ENCODE measurements at places on chromosomes 2 and 18.
A peak's percentile ranks its signal among the peaks of the same experiment; 100 is the strongest.

GRCh38 chr2:77746780-77747179 is 224.6 kb upstream of the LRRTM4 start:
- DNase-seq = no peak

DNA sequence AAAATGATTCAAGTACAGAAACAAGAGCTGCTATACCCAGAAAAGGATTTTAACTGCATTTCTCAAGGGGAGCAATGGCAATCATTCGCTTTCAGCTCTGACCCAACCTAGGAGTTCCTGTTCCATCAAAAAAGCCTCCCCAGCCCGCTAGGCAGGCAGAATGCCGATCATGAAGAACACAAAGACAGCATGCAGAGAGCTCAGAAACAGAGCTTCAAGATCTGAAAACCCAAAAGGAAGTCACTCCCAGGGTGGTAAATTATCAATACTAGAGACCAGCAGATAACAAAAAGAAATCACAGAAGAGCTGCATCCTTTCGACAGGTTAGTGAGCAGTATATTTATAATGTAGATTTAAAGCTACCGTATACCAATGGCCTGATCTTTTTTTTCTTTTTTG is 84.8 kb upstream of the CRIM1 start:
- DNase-seq = no peak

DNA sequence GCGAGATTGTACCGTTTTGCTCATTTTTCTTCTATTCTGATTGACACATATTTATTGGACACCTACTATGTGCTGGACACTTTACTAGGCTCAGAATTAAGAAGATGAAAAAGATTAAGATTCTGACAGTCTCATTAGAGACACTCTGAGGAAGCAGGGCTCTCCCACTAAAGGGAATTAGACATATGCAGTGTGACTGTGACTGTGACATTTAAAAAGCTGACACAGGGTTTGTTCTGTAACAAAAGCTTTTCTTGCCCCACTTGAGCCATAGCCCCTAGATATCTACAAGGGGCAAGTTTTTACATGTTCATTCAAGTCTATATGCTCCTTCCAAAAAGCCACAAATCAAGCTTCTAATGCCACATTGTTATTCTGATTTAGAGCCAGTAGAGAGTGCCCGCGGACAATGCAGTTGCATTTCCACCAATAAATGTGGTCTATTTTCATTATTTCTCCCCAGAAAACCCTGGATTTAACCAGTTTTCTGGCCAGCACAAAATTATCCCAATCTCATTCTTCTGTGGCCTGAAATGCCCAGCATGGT is 9.8 kb downstream of the ARHGAP25 start:
- peak; percentile 7 for DNase-seq

DNA sequence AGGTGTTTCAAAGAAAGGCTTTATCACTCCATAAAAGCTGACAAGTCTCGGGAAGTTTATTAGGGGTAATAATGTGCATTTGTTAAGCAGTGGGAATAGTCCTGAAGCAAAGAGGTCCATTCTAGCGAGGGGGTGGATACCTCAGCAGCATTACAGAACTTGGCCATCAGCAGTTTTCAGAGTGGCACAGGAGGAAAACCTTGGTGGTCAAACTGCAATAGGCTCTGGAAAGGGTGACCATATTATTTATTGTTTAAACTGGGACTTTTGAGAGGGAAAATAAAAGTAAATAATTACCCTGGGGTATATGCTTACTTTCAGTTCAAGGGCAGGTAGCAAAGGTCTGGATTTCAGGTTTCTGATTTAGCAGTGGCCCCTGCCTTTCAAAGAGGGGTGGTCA is 115.5 kb upstream of the KLHL14 start:
- DNase-seq = no peak

GRCh38 chr2:12982149-12982584 is 265.4 kb downstream of the TRIB2 start:
- no peak for DNase-seq
